ENCODE measurements at places on chromosomes 13 and 19.

- H3K4me3 ChIP-seq: no peak overlapping the region
- H3K27me3 ChIP-seq: no peaks in the 10 kb centered on the region
- no peaks in the 10 kb centered on the region for H3K36me3 ChIP-seq
- H3K4me1 ChIP-seq: no peaks in the 10 kb centered on the region
- no peak for DNase-seq
These were observed 112.1 kb downstream of the DNAJC15 start for GRCh38 chr13:43135516-43135915.

GRCh38 chr13:53207556-53207955 is 178.9 kb downstream of the OLFM4 start:
- H3K4me3 ChIP-seq: no peak overlapping the region
- no peaks in the 10 kb centered on the region for H3K27me3 ChIP-seq
- no peak for DNase-seq

DNA sequence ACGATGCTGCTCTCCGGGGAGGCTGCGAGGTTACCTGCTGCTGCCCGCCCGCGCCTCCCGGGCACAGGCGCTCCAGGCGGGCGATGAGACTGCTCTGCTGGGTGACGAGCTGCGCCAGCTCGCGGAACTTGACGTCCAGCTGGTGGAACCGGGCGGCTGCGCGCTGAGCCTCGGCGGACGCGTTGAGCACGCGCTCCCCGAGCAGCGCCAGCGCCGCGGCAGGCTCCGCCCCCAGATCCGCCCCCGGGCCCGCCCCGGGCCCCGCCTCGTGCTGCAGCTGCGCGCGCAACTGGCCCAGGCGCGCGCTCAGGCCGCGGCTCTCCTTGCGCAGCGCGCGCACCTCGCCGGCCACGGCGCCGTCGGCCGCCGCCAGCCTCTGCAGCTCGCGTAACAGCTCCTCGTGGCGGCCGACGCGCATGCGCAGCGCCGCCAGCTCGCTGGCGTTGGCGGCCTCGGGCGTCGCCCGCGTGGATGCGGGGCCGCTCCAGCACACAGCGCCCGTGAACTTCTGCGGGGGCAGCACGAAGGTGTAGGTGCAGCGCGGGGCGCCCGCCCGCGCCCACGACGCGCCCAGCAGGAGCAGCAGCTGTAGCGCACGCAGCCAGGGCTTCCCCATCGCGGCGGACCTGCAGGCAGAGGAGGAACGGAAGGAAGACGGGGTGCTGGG is 6.4 kb downstream of the ANGPTL6 start:
- peak; percentile 76 for DNase-seq
- no peaks in the 10 kb centered on the region for H3K27me3 ChIP-seq
- peaks cover 12% of the 10 kb centered on the region for H3K36me3 ChIP-seq

DNA sequence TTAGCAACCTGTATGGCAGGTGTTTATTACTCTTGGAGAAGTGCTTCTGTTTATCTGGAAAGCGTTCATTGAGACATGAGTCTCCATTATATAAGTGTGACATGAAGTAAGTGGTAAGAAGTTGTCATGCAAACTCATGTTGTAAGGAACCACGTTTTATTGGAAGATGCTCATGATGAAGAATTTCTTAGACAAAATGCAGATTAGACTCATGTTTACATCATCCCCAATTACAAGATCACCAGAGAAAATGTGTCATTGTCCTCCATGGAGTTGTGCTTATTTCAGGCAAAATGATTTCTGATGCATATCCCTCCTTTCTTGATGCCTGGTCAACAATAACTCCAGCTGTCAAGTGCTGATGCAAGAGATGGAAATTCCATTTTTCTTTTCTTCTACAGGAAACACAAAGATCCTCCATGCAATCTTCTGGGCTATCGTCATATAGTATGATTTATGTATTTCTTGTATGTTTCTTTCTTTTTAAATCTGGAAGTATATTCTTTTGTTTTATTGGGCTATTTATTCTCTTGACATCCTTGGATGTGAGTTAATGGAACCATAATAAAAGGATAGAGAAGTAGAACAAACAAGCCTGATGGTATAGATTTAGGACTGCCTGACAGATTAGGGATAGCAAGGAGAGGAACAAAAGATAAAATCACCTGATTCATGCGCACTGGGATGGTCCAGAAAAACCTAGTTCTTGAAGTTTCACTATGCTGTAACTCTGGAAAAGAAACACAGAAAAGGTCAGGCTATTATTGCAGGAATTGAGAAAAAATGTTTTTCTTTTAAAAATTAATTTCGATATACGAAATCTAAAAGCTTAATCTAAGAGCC is 50.7 kb upstream of the DIAPH3 start:
- H3K4me1 ChIP-seq: no peaks in the 10 kb centered on the region
- H3K27me3 ChIP-seq: no peaks in the 10 kb centered on the region
- H3K27ac ChIP-seq: no peak overlapping the region
- H3K36me3 ChIP-seq: no peaks in the 10 kb centered on the region
- no peak overlapping the region for H3K4me3 ChIP-seq
- DNase-seq: no peak

GRCh38 chr13:94479616-94480015 is at the start of gene DCT:
Gene DCT, minus strand, starts transcription at chr13:94479682. Its CDS starts 427 bp downstream, at chr13:94479255.
- H3K4me3 ChIP-seq: no peak within 1 kb of the TSS
- no peaks in the 10 kb centered on the region for H3K36me3 ChIP-seq
- H3K27ac ChIP-seq: no peak within 1 kb of the TSS
- no peak for DNase-seq
- no peaks in the 10 kb centered on the region for H3K27me3 ChIP-seq

DNA sequence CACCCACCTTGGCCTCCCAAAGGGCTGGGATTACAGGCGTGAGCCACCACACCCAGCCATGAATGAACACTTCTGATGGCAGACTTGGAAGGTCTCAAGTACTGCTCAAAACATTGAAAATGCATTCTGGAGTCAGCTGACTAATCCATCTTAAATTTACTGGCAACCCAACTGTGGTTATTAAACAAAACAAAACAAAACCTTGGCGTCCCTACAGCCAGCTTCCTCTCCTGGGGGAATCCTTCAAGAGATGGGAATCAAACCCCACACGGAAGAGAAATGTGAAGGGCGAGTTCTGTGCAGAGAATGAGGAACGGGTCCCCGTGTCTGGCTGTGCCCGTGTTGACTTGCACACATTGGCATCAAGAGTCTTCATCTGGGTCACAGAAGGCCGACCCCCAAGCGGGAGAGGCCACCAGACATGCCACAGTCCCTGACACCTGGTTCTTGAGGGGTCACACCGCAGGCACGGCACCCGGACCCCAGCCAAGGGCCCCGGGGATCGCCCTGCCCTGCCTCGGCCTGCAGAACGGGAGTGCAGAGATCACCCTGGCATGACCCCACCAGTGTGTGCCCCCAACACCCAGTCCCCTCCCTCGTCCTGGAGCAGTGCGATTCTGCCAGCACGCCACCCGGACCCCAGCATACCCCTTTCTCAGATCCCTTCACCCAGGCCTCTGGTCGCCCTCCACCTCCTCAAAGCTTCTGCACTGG is 3.2 kb downstream of the MAP2K2 start:
- peaks cover 30% of the 10 kb centered on the region for H3K36me3 ChIP-seq
- no peak for DNase-seq
- H3K4me1 ChIP-seq: peaks cover 13% of the 10 kb centered on the region
- H3K27ac ChIP-seq: no peak overlapping the region
- no peaks in the 10 kb centered on the region for H3K27me3 ChIP-seq

- H3K4me3 ChIP-seq: no peak overlapping the region
- H3K27me3 ChIP-seq: no peaks in the 10 kb centered on the region
- no peaks in the 10 kb centered on the region for H3K4me1 ChIP-seq
These were observed 15.5 kb upstream of the SPACA4 start for GRCh38 chr19:48591021-48591420.

DNA sequence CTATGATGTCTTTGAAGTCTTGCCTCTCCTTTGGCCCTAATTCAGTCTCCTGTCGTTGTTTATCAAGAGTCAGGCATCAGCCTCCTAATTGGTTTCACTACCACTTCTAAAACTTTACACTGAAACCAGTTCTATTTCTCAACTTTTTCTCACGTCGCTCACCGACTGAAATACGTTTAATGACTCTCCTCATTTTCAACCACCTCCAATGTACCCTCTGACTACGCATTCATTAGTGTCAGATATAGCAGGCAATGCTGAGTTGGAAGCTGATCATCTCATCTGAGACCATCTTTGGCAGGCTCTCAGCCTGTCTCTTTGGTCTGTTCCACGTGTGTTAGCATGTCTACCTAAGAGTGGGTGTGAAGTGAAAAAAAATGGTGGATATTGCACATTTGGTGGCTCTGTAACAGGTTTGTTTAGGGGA is 128.1 kb downstream of the KL start:
- no peak overlapping the region for H3K27ac ChIP-seq
- no peak overlapping the region for H3K4me3 ChIP-seq
- H3K36me3 ChIP-seq: no peaks in the 10 kb centered on the region
- H3K4me1 ChIP-seq: no peaks in the 10 kb centered on the region
- DNase-seq: no peak

DNA sequence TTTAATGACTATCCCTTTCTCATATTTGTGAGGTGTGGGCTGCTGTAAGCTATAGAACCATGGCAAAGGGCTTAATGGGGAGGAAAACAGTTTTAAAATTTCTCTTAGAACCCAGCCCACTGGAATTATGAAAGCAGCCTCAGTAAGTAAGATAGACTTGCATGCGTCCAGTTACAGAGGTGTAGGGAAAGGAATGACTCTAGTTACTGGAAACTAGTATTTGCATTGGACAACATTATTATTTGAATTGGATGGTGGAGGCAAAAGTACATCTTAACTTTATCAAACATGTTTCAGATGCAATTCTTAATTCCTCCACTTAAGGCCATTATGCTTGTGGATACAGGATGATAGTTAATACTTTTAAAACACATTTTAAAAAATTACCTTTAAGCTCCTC is 292.9 kb downstream of the SPRY2 start:
- H3K4me3 ChIP-seq: no peak overlapping the region
- H3K4me1 ChIP-seq: peaks cover 10% of the 10 kb centered on the region
- H3K36me3 ChIP-seq: no peaks in the 10 kb centered on the region
- H3K27ac ChIP-seq: no peak overlapping the region
- no peaks in the 10 kb centered on the region for H3K27me3 ChIP-seq

DNA sequence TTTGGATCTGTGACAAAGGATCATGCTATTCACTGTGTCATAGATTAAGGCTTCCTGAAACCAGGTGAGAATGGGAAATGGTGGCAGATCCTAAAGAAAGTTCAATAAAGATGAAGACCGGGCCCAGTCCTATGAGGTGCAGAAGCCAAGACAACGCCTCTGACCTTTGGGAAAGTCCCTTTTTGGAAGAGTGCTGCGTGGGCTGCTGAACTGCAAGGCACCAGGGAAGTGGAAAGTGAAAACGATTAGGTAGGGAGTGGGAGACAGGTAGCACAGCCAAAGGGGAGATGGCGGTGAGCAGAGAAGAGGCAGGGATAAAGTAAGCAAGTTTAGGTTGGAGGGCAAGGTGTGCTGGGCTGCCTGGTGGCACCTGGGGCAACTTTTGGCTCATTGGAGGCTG is 16.3 kb downstream of the MBNL2 start:
- H3K27me3 ChIP-seq: no peaks in the 10 kb centered on the region
- H3K36me3 ChIP-seq: no peaks in the 10 kb centered on the region
- H3K4me1 ChIP-seq: peaks cover 9% of the 10 kb centered on the region
- no peak overlapping the region for H3K27ac ChIP-seq
- no peak for DNase-seq
